ENCODE measurements at places on chromosomes 7 and 10.

GRCh38 chr10:94292434-94293090, 70.2 kb downstream of the NOC3L start:
- no peak for DNase-seq

- no peak for DNase-seq
Measured at GRCh38 chr10:110512461-110513187, 14.9 kb downstream of the DUSP5 start.

DNA sequence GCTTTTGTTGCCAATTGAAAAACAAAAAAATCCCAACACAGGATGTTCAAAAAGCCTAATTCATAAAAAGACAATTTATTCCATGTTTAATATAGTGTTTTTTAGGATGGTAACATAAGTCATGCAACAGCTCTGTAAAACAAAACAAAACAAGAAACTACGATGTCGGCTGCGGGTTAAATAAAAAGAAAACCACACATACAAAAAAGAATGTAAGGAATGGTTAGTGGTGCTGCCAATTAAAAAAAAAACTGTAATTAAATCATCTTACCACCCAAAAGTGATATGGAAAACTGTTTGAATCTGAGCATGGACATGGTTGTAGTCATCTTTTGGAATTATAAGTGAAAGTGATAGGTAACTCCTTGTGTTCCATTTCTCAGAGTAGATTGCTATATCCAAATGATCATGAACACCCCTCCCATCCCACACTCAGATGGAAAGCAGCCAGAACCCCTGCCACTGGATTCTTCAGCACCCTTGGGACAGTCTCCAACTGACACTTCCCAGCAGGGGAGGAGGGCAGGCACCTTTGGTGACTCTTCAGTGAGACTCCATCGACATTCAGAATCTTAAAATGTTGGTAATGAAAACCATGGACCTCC, 14.3 kb upstream of the DAGLB start:
- no peak for DNase-seq

GRCh38 chr7:13708670-13709069, 280.8 kb downstream of the ETV1 start:
- DNase-seq = no peak
